ENCODE measurements at places on chromosomes 5 and 9.

DNA sequence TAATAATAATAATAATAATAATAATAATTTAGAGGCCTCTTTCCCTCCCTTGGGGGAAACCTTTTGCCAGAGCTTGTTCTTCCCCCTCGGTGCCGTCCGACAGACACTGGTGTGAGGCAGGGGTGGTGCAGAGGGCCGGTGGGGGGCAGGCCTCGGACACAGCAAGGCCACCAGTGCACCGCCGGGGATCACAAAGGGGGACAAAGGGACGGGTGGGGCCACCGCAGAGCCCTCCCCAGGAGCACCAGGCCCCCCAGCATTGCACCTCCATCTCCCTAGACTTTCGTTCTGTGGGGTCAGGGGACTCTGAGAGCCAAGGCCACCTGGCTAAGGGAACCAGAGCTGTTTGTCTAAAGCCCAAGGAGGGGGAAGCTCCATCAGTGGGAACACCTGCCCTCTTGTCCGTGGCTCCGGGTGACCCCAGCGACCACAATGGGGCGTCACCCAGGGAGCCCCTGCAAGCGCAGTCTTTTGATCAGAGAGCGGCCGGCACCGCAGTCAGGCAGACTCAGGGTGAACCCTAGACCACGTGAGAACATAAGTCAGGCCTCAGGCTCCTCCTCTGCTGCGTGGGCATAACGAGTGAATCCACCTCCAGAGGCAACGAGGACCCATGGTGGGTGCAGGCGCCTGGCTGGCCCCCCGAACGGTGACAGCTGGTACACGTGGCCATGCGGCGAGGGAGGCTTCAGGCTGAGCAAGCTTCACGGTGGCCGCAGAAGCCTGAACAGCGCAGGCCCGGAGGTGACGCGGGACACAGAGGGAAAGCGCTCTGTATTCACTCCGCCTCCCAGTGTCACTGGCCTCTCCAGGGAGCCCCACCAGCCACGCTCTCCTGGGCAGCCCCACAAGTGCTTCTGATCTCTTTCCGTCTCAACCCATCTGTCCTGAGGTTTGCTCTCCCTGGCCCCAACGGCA is 12.0 kb upstream of the QSOX2 start:
- peak; percentile 59 for DNase-seq

DNA sequence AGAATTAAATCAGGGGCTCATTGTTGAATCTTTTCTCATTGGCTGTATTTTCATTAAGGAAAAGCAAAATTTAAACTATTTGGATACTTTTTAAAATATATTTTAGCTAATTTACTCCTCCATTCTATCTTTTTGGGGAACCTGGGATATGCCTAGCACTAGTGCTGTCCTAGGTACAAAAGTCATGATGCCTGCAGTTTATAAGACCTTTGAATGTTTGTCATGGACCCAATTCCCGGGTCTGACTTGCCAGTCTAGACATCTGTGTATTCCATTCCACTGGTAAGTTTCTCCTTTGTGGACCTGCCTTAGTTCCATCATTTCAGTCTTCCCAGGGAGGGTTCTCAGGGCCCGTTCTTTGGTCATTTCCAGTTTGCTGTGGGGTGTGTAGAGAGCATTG is 63.0 kb downstream of the WWC1 start:
- DNase-seq = no peak

- DNase-seq = no peak
Observed at GRCh38 chr5:73339051-73339575, 109.5 kb downstream of the FOXD1 start.

DNA sequence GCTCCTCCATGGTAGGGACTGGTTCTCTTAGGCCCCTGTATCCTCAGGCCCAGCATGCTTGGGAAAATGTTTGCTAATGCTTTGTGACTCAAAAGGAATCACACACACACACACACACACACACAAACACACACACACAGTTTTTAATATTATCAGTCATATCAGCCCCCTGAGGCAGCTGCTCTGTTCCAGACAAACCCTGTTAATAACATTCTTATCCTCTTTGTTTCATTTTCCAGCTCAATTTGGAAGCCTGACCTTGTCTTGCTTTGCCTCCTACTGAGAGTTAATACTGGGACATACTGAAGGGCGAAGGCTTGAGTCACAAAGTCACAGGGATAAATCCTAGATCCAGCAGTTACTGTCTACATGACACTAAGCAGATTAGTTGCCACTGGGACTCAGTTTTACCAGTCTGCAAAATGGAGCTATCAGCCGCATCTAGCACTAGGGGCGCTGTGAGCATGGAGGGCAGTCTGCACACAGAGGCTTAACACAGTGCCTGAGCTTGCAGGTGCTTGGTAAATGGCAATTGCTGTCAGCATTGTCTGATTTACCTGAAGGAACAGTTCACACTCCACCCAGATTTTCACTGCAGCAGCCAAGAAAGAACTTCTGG is 37.1 kb upstream of the KCNMB1 start:
- no peak for DNase-seq

- DNase-seq = no peak
Observed at GRCh38 chr5:154868702-154869101, 10.3 kb downstream of the CNOT8 start.

- DNase-seq = no peak
Observed at GRCh38 chr5:80139466-80139972, 104.4 kb downstream of the THBS4 start.

DNA sequence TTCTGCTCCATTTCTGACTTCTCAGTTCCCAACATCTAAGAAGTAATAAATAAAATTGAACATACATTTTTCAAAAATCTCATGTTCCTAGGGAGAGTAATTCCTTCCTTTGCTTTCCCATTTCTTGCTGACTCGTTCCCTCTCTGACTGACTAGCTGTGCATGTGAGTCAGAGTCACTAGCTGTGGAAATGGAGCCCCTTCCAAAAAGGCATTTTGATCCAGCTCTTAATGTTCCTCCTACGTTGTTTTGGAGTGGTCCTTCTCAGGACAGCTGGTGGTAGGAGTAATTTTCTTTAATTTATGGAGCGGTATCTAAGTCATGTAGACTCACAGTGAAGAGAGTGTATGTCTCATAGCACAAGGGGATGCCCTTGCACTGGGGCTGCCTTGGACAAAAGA is 460.2 kb downstream of the GADD45G start:
- no peak for DNase-seq

- peak; percentile 26 for DNase-seq
Observed at GRCh38 chr5:113615708-113616107, 102.2 kb downstream of the YTHDC2 start.

- peak; percentile 21 for DNase-seq
Observed at GRCh38 chr9:87676976-87677775, 48.7 kb upstream of the CTSL start.

GRCh38 chr9:113912816-113913215 is 36.7 kb downstream of the ZNF618 start:
- DNase-seq = no peak

GRCh38 chr5:102119252-102119651 is 176.8 kb downstream of the SLCO4C1 start:
- no peak for DNase-seq

DNA sequence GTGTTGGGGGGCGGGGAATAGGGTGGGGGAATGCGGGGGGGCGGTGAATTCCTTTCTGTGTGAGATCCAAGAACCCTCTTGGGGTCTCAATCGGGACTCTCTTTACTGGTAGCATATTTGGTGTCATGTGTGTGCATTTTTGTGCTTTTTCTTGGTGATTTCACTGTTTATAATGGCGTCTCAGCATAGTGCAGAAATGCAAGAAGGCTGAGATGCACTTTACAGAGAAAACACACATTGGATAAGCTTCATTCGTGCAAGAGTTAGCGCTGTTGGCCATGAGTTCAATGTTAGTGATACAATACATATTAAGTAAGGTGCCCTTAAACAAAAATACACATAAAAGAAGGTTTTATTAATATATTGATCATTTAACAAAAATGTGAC is 771 bp upstream of the ENTPD8 start:
- DNase-seq = no peak

DNA sequence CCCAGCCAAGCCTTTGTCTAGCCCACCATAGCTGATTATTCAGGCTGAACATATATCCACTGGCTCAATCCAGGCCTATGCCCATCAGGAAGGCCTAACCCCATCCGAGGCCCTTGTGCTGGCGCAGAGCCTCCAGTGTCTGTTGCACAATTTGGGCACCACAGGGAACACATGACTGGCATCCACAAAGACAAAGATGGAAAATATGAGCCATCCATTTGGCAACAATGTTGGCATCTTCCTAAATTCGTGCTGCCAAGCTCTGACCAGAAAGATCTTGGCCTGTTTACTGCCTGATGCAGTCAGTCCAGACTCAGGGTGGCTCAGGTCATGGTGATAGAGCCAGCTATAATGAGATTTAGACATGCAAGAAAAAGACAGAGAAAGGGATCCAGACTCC is 233.8 kb downstream of the PIK3R1 start:
- no peak for DNase-seq

DNA sequence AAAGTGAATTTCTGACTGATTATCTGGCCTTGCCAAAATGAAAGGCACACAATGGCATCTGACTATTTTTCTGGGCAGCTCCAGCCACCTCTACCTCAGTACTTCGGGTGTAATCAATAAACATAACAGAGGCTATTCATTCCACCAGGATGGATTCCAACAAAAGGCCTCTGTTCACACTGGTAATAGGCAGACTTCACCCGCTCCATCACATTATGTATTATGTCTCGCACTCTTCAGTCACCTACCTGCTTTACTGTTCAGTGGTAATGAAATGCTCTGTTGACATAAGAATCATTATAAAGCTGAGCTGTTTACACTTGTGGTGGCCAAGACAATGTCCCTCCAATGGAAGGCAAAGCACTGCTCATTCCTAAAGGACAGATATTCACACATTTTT is 1333.7 kb upstream of the WWC1 start:
- no peak for DNase-seq

- DNase-seq = no peak
Observed at GRCh38 chr5:9466697-9467096, 79.2 kb downstream of the SEMA5A start.

- peak; percentile 43 for DNase-seq
Observed at GRCh38 chr5:135266975-135267374, 132.1 kb downstream of the MACROH2A1 start.

DNA sequence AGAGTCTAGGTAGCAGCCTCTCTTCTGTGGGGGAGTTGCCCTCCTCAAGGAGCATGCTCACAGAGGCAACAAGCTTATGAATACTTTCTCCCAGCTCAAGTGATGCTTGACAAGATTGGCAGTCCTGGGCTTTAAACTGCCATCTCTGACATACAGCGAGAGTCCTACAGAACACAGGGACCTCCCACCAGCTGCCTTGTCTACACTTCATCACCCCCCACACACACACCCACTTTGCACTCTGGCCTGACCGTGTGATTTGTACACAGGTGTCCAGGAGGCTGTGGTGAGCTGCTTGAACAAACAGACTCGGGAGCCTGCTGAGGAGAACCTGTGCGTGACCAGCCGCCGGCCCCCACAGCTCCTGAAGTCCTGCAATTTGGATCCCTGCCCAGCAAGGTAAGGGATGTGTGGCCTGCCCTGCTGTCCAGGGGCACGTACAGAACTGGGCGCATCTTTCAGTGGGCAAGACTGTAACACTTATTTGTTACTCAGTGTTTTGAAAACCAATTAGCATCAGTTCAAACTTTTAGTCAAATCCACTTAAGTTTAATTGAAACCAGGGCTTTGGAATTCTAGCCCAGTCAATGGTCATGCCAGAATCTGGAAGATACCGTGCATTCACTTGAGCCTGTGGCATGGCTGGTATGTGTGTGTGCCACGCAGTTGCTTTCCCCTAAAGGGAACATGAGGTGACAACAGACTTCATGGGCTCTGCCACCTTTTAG is 247.5 kb downstream of the ADAMTSL1 start:
- peak; percentile 91 for DNase-seq

GRCh38 chr9:103804077-103804735 is 289.9 kb upstream of the SMC2 start:
- DNase-seq = no peak

GRCh38 chr5:132069561-132069960 is 4.0 kb upstream of the CSF2 start:
- no peak for DNase-seq

GRCh38 chr5:149837680-149838269 is 106.8 kb downstream of the PDE6A start:
- DNase-seq = no peak

DNA sequence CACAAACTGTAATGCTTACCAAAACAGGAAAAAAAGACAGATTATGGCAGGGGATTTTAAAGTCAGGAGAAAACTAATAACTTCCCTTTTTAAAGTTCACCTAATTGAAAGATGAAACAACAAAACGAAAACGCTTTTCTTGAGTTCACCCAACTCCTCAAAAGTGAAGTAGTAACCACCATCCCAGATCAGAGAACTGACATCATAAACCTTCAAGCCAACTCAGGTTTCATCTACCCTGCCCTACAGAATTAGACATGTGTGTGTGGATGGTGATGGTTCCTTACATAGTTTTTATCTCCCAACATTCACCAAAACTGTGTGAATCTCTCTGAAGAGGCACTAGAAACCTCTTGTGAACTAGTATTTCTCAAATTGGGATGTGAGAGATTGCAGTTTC is 195.2 kb upstream of the PTGER4 start:
- no peak for DNase-seq

DNA sequence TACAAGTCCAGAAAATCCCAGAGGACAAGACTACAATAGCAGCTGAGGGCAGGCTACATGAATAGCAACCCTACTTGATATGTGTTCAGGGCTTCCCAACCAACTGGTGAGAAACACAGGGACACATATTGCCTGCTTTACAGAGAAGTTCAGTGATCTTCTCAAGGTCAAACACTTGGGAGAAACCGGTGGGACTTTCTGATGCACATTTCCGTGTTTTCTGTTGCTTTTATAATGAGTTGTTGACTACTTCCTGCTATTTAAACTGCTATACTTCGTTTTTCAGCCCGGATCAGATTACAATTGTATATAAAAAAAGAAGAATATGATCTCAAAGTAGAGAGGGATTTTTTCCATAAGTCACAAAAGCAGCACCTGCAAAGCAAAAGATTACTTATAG is 175.1 kb downstream of the SNX18 start:
- DNase-seq = no peak

- DNase-seq = no peak
Observed at GRCh38 chr9:121910491-121911040, 182.5 kb downstream of the TTLL11 start.

DNA sequence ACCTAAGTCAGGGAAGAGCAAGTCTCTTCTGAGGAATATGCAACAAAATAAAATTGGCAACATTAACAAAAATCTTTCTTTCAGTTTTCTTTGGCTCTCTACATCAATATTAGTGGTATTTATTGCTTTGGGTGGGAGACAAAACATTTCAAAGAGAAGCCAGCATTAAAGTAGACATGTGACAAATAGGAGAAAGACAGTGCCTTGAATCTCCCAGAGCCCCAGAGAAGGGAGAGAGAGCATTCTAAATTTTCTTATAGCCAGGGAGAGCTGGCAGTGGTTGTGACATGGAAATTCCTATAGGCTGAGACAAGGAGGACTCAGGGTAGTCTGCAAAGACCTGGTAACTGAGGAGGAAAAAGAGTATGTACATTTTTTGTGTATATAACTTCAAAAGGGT is 79.4 kb upstream of the NREP start:
- DNase-seq = no peak

Data from kidney (tissue), 22 donors.